ENCODE measurements at places on chromosomes 3 and 15.

DNA sequence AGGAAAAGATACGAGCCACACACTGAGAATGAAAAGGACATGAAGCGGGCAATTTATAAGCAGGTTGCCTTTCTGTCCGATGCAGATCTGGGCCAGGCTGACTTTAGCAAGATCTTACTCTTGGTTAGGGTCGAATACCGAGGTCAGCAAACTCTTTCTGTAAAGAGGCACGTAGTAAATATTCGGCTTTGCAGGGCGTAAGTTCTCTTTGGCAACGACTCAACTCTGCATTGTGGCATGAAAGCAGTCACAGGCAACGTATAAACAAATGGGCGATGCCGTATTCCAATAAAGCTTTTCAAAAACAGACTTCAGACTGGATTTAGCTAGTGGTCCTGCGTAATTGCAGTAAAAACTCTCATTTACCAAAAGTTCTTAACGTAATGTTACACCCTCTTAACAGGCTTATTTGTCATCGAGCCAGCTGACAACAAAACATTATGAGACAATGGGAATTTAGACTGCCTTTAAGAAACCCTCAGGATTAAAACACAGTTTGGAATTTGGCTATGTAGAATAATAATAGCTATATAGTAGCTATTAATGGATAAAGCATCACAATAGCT is 13.1 kb upstream of the RPL35A start:
- no peak for DNase-seq

DNA sequence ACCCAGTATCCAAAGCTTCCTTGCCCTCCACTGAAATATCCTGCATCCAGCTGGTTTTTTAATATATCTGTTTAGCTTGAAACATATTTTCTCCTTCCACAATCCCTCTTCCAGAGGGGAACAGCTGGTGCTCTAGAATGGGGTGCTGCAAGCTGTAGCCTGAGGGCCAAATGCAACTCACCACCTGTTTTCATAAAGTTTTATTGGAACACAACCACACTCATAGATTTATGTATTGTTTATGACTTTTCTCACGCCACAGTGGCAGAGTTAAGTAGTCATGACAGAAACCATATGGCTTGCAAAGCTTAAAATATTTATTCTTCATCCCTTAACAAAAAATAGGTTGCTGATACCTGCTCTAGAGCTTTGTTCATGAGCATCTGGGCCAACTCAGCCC is 298.7 kb downstream of the CLSTN2 start:
- no peak for DNase-seq

DNA sequence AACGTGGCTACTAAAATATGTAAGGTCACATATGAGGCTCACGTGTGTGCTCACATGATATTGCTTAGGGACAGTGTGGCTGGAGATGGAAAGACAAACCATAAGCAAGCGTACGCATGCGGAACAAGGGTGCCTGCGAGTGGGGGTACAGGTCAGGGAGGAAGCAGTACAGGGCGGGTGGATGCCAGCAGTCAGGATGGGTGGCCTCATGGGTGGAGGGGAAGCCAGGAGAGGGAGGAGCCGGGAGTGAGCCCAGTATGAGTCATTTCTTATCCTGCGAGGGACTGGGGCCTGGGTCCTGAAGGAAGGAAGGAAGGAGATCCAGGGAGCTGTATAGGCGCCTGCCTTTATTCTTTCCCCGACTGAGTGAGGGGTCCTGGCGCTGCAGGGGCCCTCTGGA is 42.0 kb upstream of the CGNL1 start:
- peak; percentile 52 for DNase-seq

DNA sequence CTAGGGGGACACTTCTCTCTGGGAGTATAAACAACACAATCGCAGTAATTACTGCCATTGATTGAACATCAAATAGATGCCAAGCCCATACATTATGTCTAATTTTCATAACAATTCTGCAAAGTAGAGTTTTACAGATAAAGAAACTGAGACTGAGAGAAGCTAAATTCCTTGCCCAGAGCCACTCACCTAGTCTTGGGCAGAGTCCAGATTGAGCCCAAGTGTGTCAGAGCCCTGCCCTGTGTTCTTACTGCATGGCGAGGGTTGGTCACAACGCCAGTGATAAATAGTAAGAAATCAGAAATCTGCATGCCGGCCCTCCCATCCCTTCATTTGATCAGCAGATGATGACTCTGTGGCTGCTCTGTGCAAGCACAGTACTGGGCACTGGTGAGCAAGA is 106.3 kb downstream of the C3orf70 start:
- DNase-seq = no peak

- DNase-seq = no peak
These were observed 1.4 kb upstream of the CRABP1 start for GRCh38 chr15:78338781-78339180.

DNA sequence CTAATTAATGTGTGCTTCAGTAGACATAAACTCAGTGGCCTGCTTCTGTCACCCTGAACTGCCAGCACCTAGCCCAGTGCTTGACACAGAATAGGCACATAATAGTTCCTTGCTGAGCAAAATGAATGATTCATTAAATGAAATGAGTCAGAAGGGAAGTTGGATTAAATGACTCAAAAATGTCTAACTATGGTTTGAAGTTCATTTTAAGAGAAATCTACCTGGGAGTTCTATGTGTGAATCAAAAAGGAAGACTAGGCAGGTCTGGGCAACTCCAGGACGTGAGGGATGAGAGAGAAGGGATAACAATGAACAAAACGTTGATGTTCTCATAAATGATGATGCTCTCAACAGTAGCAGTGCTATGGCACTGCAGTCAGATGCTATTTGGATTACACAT is 175.0 kb downstream of the CFAP20DC start:
- peak; percentile 65 for DNase-seq

All from EH (cell line).